ENCODE measurements at places on chromosomes 2 and 18.

- DNase-seq, result no peak
Observed at GRCh38 chr2:16664809-16665747, 556 bp downstream of the CYRIA start.

DNA sequence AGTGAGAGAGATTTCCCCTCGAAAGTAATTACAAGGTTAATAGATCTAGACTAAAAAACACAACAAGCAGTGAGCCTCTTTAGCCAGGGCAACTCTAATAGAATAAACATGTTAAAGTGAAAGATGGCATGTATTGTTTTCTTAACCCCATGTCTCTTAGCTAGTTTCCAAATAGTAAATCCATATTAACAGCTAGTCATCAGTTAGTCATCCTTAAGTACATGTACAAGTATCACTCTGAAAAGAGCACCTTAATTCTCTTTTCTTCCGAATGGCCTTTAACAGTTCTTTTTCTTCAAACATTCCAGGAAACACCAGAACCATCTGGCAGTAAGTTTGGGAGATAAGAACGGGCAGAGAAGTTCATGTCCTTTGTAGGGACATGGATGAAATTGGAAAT is 1480.0 kb downstream of the LRP1B start:
- no peak for DNase-seq

DNA sequence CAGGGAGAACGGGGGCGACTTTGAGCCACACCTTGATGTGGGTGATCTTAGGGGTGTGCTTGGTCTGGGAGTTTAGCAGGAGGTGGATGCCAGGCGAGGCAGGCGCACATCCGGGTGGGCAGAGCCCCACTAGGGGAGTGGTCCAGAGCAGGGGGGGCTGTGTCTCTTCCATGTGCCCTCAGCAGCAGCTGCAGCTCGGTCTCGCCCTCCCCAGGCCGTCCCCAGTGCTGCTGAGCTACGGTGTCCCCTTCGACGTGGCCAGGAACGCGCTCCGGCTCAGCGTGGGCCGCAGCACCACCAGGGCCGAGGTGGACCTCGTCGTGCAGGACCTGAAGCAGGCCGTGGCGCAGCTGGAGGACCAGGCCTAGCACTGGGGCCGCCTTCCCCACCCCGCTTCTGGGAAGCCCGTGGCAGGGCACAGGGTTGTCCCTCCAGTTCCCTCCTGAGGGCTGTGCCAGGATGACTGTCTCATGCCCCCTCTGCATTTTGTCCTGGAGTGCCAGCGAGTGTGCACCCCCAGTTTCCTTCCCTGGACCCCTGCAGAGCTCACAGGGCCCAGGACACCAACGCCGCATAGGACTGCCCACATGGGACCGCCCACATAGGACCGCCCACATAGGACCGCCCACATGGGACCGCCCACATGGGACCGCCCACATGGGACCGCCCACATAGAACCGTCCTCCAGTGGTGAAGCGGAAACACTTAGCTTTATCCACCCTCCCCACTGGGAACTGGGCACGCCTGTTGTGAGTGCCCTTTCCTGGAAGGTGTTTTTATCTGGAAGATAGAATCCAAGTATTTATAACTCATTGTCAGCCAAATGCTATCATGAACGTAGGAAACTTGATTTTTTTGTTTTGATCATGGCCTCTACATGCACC is 1.9 kb upstream of the ESPNL start:
- no peak for DNase-seq

- no peak for DNase-seq
Observed at GRCh38 chr18:7558769-7559168, 8.3 kb upstream of the PTPRM start.

DNA sequence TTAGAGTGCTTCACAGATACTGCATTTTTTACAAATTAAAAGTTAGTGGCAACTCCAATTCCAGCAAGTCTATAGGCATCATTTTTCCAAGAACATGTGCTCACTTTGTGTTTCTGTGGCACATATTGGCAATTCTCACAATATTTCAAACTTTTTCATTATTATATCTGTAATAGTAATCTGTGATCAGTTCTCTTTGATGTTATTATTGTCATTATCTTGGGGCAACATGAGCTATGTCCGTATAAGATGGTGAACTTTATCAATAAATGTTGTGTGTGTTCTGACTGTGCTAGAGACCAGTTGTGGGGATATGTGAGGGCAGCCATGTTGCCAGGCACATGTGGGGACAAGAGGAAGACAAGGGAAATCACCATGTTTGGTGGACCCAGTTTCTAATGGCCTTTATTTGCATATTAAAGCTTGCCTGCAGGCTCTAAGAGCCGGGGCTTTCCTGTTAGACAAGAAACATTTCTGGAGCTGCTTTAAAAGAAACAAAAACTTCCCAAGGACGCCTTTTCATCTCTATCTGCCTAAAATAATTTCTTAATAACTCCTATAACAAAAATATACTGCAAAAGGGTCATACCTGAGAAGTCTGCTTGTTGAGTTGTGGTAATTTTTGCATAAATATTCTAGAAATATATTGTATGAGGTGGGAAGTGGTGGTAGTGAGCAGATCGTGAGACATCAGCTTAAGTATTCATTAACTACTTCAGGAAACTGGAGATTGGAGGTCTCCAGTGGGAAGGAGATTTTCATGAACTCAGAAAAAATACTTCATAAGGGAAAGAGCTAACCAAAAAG is 37.2 kb downstream of the KYNU start:
- no peak for DNase-seq

- DNase-seq, result no peak
Observed at GRCh38 chr2:148044322-148044721, 23.4 kb downstream of the MBD5 start.

DNA sequence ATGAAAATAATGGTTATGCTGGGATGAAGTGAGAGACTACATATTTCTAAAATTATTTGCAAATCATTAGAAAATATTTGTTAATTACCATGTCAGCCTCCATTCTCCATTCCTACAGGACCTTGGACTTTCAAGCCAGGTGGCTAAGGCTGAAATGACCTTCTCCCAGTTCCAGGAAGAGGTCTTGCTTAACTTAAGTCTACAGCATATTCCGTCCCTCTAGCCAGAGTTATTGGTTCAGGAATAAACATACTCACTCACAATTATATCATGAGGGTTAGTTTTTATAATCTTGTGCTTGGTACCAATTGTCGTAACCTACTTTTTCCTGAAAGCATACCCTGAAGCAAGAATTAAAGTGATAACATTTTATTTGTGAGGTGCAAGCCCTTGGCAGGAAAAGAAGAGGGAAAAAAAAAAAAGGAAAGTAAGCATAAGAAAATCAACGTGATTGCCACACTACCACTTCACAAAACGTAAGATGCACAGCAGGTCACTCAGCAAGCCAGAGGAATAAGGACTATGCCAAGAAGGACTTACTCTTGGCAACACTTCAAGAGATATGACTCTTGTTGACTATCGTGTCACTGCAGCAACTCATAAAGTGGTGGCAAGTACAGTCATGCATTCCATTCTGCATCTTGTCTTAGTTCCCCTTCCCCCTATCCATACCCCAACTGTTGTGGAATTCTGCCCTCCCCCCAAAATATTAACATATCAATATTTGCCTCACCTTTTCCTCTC is 479.1 kb downstream of the MBD2 start:
- DNase-seq, result no peak

GRCh38 chr2:4533806-4534205 is 830.4 kb downstream of the DCDC2C start:
- no peak for DNase-seq

DNA sequence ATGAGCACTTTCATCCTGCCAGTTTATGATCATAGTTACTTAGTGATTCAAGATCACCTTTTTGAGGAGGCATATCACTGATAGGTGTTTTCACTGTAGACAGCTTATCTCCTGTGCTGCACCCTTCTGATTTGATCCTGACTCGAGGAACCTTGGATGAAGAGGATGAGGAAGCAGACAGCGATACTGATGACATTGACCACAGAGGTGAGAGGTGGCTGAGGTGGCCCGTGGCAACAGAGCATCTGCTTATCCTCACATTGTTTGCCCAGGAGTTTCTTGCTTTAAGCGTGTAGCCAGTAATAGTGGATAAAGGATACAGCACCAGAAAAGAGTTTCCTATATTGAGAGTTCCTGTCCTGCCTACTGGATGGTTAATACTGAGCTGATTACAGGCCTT is 15.7 kb downstream of the SUPT7L start:
- DNase-seq, result no peak

- DNase-seq, result no peak
Observed at GRCh38 chr2:31256611-31257382, 22.8 kb downstream of the EHD3 start.

- no peak for DNase-seq
Observed at GRCh38 chr2:191515551-191515950, 162.4 kb upstream of the NABP1 start.

- DNase-seq, result no peak
Observed at GRCh38 chr2:172434821-172435605, 7.6 kb downstream of the ITGA6 start.

GRCh38 chr2:215029936-215030335 is 108.5 kb downstream of the ABCA12 start:
- DNase-seq, result no peak

- no peak for DNase-seq
Observed at GRCh38 chr2:153455861-153456260, 22.7 kb downstream of the RPRM start.

DNA sequence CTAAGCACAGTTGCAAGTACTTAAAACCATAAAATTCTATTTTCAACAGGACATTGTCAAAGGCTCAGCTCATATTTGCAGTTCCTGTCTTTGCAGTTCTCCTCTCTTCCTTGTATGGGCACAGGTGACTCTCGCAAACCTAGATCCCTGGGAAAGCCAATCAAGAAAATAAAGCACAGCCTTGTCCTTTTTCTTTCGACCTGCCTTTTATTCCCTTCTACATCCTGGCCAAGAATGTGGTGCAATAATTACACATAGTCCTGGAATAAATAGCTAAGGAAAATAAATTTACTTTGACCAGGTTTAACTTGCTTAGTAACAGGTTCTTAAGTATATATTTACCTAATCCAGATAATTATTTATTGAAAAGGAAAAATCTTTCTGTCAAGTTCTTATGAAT is 20.2 kb downstream of the ATG16L1 start:
- no peak for DNase-seq

- DNase-seq, result no peak
Observed at GRCh38 chr2:63875559-63876245, 34.0 kb downstream of the UGP2 start.

- peak; percentile 35 for DNase-seq
Observed at GRCh38 chr2:106085181-106085940, 108.7 kb downstream of the UXS1 start.

- no peak for DNase-seq
Observed at GRCh38 chr2:223625652-223626051, 23.5 kb upstream of the SCG2 start.

DNA sequence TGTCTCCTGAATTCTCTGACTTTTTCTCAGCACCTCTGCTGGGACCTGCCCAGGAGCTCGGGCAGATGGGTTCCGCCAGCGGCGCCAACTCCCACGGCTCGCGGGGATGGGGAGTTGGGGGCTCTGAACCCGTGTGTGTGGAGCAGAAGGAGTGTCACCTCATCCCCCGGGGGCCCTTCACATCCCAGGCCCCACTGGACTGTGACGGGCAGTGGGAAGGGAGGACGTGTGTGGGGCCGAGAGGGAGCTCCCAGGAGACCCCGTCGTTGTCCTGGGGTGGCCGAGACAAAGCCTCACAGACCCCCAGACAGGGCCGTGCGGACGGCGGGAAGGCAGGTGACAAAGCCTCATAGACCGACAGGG is 130.0 kb upstream of the CTDP1 start:
- no peak for DNase-seq

Data from stimulated activated CD8-positive, alpha-beta memory T cell treated with anti-CD3 and anti-CD28 coated beads, Interleukin-15, amount 100 ng/mL, for 48 hours (primary cell).